Keratinocyte (primary cell): ENCODE measurements at places on chromosomes 1 and 21.

GRCh38 chr1:40772146-40772955 lies 11.2 kb upstream of the KCNQ4 start:
- no peak for DNase-seq

GRCh38 chr1:98078596-98078995 lies 157.8 kb upstream of the DPYD start:
- no peak for DNase-seq

DNA sequence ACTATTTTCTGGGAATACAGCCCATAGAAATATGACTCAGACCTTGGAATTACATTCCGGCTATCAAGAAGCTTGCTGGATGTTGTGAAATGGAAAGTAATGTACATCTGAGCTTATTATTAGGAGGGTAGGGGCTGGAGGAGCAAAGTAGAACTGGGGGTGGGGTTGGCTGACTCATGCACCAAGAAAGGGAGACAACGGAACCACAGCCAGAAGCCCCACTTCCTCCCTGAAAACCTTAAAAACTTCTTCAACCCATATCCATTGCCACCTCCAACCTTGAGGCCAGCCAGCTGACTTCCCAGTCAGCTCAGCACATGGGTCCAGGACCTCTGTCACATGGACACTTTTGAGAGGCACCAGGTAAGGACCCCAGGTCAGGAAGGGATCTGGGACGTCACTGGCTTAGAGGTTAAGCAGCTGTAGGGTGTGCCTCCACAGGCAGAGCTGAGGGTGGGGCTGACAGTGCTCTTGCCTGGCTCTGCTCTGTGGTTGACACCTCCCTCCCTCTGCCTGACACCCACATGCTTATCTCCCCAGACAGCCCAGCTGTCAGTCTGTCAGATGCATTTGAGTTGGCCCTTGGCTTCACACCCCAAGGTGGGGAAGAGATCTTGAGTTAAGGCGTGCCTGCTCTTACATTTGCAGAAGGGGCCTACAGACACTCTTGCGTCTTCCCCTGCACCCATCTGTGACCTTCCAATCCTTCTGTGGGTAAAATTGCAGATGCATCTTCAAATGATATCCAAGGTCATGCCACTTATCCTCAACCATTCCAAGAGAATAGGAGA lies 5.7 kb upstream of the ZNF683 start:
- DNase-seq, result peak; percentile 84

DNA sequence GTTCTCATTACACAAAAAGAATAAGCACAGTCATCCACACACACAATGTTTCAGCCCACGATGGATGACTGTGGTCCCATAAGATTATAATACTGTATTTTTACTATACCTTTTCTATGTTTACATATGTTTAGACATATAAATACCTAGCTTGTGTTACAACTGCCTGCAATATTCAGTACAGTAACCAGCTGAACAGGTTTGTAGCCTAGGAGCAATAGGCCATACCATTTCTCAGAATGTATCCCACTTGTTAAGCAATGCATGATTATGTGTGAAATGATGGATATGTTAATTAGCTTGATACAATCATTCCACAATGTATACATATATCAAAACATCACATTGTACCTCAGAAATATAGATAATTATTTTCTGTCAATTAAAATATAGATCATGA lies 33.2 kb upstream of the SAMD13 start:
- DNase-seq, result no peak

GRCh38 chr1:100250264-100250663 lies 630 bp upstream of the DBT start:
- no peak for DNase-seq

- DNase-seq, result no peak
Measured at GRCh38 chr1:231969076-231969475, 342.5 kb downstream of the DISC1 start.

GRCh38 chr1:3580231-3580630 lies 31.1 kb downstream of the MEGF6 start:
- DNase-seq, result no peak

DNA sequence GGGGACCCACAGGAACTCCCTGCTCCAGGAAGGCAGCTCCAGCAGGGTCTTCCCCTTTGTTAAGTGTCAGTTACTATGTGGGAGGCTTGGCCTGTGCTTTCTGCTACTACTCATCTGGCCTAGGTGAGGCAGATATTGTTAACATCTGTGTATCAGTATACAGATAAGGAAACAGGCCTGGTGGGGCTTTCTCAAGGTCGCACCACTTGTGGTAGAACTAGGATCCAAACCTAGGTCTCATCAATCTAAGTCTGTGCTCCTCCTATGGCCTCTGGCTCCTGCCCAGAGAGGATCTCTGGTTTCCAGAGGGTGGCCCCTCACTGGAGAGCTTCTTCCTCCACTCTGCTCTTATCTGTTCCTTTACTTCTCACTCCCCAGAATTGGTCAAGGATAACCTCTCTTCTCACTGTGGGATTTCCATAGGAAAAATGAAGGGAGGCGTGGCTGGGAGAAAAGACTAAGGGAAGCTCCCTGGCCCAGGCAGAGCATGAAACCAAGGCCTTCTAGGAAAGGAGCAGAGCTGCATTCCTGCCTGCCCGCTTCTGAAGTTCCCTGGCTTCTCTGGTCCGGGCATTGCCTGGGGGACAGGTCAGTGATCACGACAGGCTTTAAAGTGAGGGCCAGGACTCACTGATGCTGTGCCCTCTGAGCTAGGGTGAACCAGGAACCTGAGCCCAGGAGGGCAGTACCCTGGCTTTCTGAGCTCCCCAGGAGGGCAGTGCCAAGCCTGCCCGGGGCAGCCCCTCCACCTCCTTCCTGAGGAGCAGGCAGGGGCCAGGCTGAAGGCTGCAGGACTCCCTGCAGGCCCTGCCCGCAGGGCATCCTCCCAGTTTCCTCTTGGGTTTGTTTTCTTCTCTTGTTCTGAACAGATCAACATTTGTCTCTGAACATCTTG lies 5.8 kb downstream of the KCNC4 start:
- DNase-seq, result no peak

DNA sequence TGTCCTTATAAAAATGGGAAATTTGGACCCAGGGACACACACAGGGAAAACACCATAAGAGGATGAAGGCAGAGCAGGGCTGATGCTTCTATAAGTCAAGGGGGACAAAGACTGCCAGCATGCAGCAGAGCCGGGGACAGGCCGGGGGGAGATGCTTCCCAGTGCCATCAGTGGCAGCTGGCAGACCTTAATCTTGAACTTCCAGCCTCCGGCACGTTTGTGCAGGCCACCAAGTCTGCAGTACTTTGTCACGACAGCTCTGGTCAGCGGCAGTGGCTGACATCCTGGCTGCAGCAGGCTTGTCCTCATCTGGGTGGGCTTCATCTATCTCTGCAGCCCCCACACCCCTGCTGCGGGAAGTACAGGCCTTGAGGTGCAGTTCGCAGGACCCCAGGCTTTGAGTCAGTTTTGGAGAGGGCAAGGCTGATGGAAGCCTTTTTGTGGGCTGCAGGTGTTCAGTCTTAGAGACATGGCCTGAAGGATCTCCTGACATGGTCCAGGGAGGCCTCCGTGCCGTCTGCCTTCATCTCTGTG lies 186.0 kb downstream of the DYRK1A start:
- no peak for DNase-seq

- DNase-seq, result no peak
Measured at GRCh38 chr1:202202500-202203168, 9.0 kb downstream of the LGR6 start.

DNA sequence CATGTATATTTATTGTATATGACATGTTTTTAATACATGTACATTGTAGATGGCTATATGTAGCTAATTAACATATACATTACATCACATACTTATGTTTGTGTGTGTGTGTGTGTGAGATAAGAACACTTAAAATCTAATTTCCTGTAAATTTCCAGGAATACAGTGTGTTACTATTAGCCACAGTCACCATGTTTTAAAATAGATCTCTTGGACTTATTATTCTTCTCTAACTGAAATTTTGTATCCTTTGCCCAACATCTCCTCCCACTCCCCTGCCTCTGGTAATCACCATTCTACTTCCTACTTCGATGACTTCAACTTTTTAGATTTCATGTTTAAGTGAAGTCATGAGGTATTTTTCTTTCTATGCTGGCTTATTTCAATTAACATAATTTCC lies 64.8 kb downstream of the FCRL5 start:
- DNase-seq, result no peak

- no peak for DNase-seq
Measured at GRCh38 chr1:197922070-197922390, 4.9 kb downstream of the LHX9 start.

GRCh38 chr1:196344453-196344852 lies 263.8 kb downstream of the KCNT2 start:
- no peak for DNase-seq

- no peak for DNase-seq
Measured at GRCh38 chr1:245432228-245432875, 277.6 kb downstream of the KIF26B start.

- no peak for DNase-seq
Measured at GRCh38 chr1:22249928-22250680, 107.2 kb upstream of the WNT4 start.

DNA sequence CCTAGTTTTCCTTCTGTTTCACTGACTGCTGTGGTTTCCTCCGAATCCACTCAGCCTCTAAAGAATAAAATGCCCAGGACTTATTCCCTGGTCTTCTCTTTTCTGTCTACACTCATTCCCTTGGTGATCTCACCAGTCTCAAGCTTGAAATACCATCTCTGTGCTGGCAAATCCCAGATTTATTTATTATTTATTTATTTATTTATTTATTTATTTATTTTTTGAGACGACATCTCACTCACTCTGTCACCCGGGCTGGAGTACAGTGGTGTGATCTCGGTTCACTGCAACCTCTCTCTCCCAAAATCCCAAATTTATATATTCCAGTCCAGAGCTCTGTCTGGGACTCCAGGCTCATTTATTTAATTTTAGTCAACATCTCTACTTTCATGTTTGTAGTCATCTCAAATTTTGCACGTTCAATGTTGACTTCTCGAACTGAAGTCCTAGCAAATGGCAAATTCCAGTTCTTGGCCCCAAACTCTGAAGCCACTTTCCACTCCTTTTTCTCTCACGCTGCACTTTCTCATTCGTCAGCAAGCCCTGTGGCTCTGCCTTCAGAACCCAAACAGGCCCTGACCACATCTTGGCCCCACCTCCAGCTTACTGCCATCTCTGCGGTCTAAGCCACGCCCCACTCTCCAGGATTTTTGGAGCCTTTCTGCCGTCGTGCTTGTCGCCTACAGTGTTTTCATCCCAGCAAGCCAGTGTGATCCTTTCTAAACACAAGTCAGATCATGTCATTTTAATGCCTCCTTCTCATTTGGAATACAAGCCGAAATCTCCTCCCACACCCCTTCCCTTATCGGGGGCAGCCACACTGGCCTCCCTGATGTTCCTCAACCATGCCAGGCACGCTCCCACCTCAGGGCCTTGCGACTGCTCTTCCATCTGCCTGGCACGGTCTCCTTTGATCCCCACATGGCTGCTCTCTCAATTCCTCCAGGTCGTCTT lies 14.2 kb upstream of the TENT5B start:
- DNase-seq, result no peak
